Activated CD8-positive, alpha-beta T cell treated with anti-CD3 and anti-CD28 coated beads for 36 hours (primary cell): ENCODE measurements at places on chromosomes 3 and 15. TPM values are rescaled to one million over a fixed set of nuclear protein-coding genes. Genes with fewer than 3 reads are reported as not detected.
A peak's percentile ranks its signal among the peaks of the same experiment; 100 is the strongest.

- H3K27me3 ChIP-seq, result peaks cover 10% of the 10 kb centered on the region
- peaks cover 7% of the 10 kb centered on the region for H3K36me3 ChIP-seq
- H3K4me3 ChIP-seq, result no peak overlapping the region
- no peak for DNase-seq
- H3K4me1 ChIP-seq, result peaks cover 32% of the 10 kb centered on the region
Observed at GRCh38 chr15:75063338-75063737, 39.9 kb downstream of the PPCDC start.

DNA sequence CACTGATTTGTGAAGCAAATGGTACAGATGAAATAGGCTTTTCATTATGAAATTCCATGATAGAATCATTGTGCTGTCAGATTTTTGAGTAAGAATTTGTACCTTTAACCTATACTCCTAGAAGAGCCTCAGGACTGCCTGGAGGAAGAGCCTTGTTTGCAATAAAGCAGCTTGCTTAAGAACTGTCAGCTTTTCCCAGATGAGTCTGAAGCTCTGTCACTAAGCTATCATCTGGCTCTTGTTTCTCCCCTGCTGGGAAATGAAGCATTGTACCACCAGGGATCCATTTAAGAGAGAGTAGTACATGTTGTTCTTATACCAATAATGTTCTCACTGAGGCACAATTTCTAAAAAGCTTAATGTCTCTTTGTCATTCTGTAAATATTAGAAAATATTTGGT is 85.1 kb upstream of the FLNB start:
- no peak for DNase-seq
- no peak overlapping the region for H3K27ac ChIP-seq
- H3K4me3 ChIP-seq, result no peak overlapping the region

DNA sequence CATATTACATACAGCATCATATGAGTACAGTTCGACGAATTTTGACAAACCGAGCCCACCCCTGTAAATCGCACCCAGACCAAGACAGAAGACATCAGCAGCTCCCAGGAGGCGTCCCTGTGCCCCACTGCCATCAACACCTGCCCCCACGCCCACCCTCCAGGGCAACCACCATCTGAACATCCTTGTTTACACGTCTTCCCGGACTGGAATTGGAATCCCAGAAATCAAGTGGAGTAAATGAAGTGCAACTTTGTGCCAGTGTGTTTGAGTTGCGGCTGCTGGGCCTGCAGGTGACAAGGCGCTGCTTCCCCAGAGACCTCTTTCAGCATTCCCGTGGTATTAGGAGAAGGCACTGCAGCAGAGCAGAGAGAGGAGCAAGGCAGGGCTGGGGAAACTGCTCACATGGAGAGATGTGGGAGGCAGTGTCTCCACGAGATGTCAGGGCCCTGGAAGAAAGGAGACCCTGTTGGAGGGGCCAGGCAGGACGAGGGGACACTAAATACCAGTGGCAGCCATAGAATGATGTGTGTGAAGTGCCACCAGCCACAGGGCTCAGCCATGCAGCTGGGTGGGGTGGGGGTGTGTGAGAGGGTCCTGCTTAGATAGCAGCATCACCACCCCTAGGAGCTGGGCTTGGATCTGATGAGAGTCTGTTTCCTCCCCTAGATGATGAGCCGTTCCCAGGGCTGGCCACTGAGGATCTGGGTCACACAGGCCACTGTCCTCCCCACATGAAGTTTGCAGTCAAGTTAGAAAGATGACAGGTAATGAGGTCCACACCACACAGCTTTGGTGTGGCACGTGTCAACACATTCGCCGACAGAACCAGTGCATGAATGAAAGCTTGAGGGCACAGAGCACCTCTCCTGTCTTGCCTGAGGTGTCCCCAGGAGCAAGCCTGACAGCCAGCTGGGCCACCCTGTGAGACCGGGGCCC is 33.4 kb upstream of the PCSK6 start:
- no peak overlapping the region for H3K27ac ChIP-seq
- no peaks in the 10 kb centered on the region for H3K36me3 ChIP-seq
- no peak for DNase-seq
- H3K4me1 ChIP-seq, result no peaks in the 10 kb centered on the region

DNA sequence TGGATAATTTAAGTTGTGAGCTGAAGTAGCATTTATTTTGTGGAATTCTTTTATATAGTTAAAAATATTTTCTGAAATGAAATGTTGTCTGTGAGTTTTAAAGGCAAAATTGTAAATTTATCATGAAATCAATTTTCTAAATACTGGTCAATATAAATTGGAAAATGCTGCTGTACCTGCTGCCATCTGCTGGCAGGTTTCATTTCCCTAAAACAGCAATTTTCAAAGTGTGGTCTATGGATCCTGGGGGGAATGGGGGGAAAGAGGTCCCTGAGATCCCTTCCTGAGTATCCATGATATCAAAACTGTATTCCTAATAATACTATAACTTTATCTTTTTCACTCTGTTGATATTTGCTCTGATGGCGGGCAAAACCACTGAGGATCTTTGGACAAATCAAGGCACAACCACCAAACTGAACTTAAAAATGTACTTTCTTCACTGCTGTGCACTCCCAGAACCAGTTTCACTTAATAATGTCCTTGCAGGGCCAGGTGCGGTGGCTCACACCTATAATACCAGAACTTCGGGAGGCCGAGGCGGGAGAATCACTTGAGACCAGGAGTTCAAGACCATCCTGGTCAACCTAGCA is 17.2 kb upstream of the CCR4 start:
- H3K36me3 ChIP-seq, result no peaks in the 10 kb centered on the region
- H3K27me3 ChIP-seq, result peaks cover 7% of the 10 kb centered on the region
- H3K27ac ChIP-seq, result no peak overlapping the region
- peak; percentile 54 for DNase-seq

DNA sequence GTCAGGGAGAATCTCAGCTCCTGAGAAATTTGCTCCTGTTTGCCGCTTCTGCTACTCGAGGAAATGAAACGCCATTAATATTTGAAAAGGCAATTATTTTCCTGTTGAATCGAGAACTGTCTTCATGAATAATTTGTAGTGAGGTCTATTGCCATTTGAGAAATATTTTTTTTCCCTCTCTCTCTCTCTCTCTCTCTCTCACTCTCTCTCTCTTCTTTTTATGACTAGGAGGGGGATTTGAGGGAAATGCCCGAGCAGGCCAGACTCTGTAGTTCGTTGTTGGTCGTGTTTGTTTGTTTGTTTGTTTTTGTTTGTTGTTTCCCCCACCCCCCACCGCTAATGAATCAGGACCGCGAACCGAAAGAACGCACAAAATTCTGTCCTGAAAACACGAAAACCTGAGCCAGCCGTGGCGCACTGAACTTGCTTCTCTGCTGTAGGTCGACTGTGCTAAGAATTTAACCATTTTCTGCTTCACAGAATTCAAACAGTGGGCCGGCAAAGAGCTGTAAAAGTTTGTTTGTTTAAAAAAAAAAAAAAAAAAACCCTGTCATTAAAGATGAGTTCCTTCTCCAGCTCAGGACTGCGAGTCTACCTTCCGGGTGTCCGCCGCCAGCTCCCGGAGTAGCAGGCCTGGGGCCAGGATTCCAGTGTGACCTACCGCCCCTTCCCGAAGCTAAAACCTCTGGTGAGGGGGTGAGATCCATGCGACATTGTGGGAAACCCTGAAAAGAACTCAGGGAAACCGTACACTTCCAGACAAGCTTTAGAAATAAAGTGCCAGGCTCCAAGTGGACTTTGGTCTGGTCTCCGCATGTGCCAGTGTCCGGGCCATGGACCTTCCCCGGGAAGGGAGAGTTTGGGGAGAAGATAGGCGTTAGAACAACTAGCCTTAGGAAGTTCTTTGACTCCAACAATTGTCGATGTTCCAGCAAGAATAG is 12.1 kb downstream of the ZIC4 start:
- no peak overlapping the region for H3K4me3 ChIP-seq
- DNase-seq, result no peak
- H3K27me3 ChIP-seq, result peaks cover 78% of the 10 kb centered on the region
- H3K4me1 ChIP-seq, result no peaks in the 10 kb centered on the region
- no peak overlapping the region for H3K27ac ChIP-seq

- H3K27ac ChIP-seq, result no peak overlapping the region
- no peak overlapping the region for H3K4me3 ChIP-seq
- no peaks in the 10 kb centered on the region for H3K27me3 ChIP-seq
- H3K4me1 ChIP-seq, result peaks cover 7% of the 10 kb centered on the region
- DNase-seq, result no peak
Observed at GRCh38 chr3:45409921-45410320, 21.5 kb downstream of the LARS2 start.

DNA sequence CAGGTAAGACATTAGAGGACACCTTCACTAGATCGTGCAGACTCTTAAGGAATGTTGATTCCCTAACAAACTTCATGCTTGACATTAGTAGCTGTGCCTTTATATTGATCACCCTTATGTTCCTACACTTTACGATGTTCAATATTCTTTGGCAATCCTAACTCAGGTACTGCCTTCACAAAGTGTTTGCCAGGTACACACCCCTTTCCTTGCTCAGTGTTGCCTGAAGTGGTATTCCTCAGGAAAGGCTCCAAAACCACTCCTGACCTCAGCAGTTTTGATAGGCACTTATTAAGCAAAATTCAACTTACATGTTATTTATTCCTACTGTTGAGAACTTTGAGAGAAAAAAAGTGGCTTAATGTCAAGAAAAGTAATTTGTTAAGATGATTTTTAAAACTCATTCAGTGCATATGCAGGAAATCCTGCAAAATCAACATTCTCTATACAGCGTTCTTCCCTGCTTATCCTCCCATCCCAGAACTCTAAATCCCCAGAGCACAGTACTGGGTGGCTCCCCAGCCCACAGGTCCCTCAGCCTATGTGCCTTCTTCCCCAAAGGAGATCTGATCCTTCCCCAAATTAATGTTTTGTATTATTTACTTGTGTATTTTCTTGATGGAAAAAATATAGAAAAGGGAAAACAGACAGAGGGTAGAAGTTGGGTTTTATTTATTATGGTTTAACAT is 260.7 kb downstream of the MECOM start:
- peaks cover 4% of the 10 kb centered on the region for H3K27me3 ChIP-seq
- no peak for DNase-seq
- H3K27ac ChIP-seq, result no peak overlapping the region
- no peak overlapping the region for H3K4me3 ChIP-seq

- H3K36me3 ChIP-seq, result peaks cover 8% of the 10 kb centered on the region
- no peak overlapping the region for H3K4me3 ChIP-seq
- DNase-seq, result no peak
- H3K4me1 ChIP-seq, result peaks cover 20% of the 10 kb centered on the region
- no peak overlapping the region for H3K27ac ChIP-seq
Observed at GRCh38 chr3:111737047-111737705, 121.9 kb upstream of the PHLDB2 start.

DNA sequence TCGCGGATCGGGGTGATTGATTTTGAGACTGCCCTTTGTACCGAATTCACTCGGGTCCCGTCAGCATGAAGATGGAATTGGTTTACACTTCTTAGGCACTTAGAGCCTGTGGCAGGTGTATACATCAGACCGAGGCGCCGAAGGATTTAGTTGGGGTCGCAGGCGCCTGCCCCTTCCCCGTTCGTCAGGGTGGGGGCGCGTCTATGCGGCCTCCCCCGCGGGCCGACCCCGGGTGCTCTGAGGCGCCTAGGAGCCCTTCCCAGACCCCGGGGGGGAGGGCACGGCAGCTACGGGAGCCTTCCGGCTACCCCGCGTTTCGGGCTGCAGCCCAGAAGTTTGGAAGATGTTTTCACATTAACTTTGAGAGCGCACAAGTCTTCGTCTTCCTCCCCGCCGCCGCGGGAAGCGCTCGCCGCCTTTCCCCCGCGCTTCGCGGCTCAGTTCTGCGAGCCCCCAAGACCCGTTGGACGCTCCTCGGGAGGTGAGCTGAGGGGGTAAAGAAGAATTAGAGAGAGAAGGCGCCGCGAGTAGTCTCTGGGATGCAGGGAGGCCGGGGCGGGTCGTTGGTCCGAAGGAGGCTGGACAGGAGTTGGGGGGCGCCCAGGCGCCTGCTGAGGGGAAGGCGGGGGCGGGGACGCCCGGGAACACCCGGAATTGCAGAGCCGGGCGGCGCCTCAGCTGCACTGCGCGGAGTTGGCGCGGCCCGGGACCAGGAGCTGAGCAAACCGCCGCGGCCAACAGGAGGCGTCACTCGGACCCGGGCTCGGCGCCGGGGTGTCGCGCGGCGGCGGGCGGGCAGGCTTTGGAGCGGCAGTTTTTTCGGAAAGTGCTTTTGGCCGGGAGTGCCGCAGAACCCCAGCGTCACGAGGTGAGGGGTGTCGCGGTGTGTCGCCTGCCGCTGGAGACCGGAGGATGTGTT is 780 bp downstream of the TIPARP start:
- H3K27ac ChIP-seq, result peak overlapping the region; percentile 86
- H3K4me3 ChIP-seq, result peak overlapping the region; percentile 93
- H3K36me3 ChIP-seq, result peaks cover 38% of the 10 kb centered on the region
- DNase-seq, result peak; percentile 39

DNA sequence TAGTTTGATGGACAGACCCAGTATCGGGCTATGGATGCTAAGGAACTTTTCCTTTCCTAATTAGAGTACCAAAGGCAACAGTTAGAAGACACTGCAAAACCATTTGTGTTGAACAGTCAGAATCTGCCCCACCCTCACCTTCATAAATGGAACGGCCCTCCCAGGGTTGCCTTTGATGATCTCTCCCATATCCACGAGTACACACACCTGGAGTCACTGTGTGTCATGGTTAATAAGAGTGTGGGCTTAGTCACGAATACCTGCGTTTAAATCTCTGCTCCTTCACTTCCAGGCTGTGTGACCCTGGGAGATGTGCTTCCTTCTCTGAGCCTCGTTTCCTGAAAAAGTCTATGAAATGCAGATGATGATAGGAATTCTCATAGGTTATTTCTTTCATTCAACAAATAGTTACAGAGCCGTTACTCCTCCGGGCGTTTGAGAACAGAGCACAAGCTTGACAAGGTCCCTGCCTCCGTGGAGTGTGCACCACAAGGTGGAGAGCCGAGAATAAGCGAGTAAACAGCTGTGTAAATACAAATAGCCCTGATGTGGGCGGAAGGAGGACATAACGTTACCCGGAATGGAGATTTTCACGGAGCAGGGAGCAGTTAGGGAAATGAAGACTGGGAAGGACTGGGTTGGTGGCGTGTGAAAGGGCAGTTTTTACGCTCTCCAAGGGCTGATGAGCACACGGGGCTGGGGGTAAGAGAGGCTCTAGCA is 6.7 kb downstream of the SLC51A start:
- no peak overlapping the region for H3K4me3 ChIP-seq
- no peaks in the 10 kb centered on the region for H3K36me3 ChIP-seq
- DNase-seq, result no peak
- peaks cover 15% of the 10 kb centered on the region for H3K4me1 ChIP-seq
- H3K27me3 ChIP-seq, result peaks cover 3% of the 10 kb centered on the region

GRCh38 chr3:136276049-136276755 is 26.1 kb downstream of the PCCB start:
- no peaks in the 10 kb centered on the region for H3K27me3 ChIP-seq
- no peak overlapping the region for H3K27ac ChIP-seq
- peaks cover 70% of the 10 kb centered on the region for H3K36me3 ChIP-seq

- H3K27me3 ChIP-seq, result no peaks in the 10 kb centered on the region
- no peak for DNase-seq
- no peaks in the 10 kb centered on the region for H3K4me1 ChIP-seq
- no peak overlapping the region for H3K27ac ChIP-seq
- no peak overlapping the region for H3K4me3 ChIP-seq
Observed at GRCh38 chr3:17329927-17330326, 412.5 kb downstream of the TBC1D5 start.

Gene KLHL40
- total RNA-seq, result not detected

Gene AGTR1
- not detected for total RNA-seq

Gene PRICKLE2
- total RNA-seq, result not detected

Gene CCR5
- 1.7 TPM for total RNA-seq

Gene OXSR1
- total RNA-seq, result 57.9 TPM

Gene RHO
- not detected for total RNA-seq

Gene MOBP
- total RNA-seq, result not detected

Gene DHFR2
- total RNA-seq, result 8.1 TPM

Gene SECISBP2L
- 19.6 TPM for total RNA-seq

Gene SERINC4
- 0.09 TPM for total RNA-seq

Gene POPDC2
- 2.1 TPM for total RNA-seq
